ENCODE measurements at places on chromosomes 13 and 19.

GRCh38 chr19:29275266-29275665 is 62.3 kb upstream of the UQCRFS1 start:
- DNase-seq, result no peak

GRCh38 chr13:113616991-113617749 is 32.6 kb downstream of the TFDP1 start:
- DNase-seq, result no peak

GRCh38 chr13:48446464-48446863 is 33.6 kb upstream of the LPAR6 start:
- DNase-seq, result peak; percentile 64

- DNase-seq, result no peak
Measured at GRCh38 chr19:50516964-50517703, 3.4 kb upstream of the ASPDH start.

DNA sequence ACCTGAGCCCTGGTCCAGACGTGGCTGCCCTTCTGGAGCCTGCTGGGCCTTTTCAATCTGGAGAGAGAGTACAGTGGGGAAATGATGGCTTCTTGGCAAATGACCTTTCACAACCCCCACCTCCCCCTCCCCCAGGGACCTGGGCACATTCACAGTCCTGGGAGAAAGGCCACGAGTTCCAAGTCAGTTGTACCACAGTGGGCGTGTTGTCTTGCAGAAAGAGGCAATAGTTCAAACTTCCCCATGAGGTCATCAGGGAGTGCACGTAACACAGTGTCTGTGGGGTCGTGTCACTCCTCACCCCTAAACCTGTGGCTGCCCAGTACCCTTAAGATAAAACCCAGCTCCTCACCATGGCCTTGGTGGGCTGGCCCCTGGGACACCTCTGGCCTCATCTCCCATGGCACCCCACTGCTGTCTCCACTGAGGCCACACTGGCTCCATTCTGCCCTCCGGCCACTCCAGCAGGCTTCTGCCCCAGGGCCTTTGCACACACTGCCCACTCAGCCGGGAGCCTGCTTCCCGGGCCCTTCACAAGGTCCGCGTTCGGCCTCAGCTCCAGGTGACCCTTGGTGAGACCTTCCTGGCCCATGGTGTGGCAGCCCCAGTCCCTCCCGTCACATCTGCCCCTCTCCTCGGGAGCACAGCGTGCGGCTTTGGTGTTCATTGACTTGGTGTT is 13.3 kb downstream of the PLIN4 start:
- DNase-seq, result no peak

DNA sequence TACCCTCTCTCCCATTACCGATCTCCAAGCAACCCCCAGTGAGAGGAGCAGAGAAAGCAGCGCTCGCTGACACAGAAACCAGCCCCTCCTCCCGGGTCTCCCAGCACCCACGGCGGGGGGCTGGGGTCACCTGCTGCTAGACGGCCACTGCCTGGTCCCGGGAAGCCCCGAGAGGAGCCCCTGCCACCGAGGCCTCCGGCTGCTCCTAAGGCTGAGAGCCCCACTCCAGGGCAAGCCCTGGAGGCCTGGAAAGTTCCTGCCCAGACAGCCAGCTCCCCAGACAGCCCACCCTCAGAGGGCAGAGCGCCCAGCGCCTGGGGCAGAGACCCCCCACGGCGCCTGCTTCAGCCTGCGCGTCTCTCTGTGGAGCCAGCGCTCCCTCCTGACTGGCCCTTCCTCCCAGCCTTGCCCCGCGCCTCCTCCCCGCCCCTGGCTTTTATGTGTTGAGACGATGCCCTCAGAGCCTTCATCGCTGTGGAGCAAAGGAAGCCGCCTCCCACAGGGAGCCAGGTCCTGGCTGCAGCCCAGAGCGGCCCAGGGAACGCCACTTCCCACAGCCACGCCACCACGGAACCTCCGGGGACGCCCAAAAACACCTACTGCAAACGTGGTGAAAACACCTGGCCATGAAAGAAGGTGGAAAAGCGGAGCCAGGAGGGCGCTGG is 51.1 kb downstream of the MLLT1 start:
- DNase-seq, result peak; percentile 46

All from AG10803 (cell line).